ENCODE measurements at places on chromosomes 3 and 15.

GRCh38 chr3:171460725-171461524 is 720 bp upstream of the TNIK start:
- no peak for DNase-seq

DNA sequence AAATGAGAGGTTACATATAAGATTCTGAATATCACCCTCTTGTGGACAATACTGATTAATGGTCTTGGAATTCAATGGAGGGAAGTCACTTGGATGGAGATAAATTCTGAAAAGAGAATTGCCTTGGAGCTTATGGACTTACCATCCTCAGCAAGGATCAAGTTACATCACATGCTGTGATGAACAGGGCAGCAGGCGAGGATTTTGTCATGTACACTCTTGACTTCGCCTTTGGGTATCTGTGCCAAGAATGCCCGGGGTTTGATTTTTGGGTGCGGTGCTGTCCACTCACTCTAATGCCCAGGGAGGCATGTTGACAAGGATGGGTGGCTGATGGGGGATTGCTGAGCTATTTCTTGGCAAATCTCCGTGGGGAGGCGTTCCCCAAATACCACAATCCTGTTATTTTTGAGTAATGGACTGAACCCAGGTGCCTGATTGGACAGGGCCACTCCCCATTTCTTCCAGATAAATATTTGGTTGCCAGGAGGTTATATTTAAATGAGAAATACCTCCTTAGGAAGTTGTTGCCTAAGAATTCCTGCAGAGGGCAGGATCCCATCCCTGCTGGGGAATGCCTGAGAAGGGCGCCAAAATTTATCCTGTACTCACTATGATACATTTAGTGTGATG is 96.3 kb downstream of the TPRG1 start:
- no peak for DNase-seq

DNA sequence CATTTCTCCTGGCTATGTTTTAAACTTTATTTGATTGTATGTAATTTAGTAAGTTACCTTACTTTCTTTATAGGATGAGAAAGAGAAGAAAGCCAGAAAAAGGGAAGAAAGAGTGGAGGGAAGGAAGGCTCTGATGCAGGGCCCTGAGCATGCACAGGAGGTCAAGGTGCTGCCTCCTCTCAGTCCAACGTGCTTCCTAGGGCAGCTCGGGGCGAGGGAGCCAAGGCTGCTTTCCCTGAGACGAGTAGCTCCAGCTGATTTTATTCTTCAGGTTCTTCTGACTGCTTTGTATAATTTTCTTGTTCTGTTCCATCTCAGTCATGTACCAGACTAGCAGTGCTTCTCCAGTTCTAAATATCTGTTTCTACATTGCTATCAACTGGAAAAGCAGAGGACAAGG is 3.4 kb downstream of the CORO2B start:
- no peak for DNase-seq

- no peak for DNase-seq
Observed at GRCh38 chr15:69535101-69535638, 82.6 kb downstream of the RPLP1 start.

GRCh38 chr15:65530318-65531111 is at the start of gene HACD3:
Gene HACD3 (plus strand): TSS chr15:65530463. CDS start chr15:65530632, 169 bp downstream.
- DNase-seq, result peak; percentile 37

- no peak for DNase-seq
Observed at GRCh38 chr15:76158815-76159214, 99.0 kb downstream of the TMEM266 start.

DNA sequence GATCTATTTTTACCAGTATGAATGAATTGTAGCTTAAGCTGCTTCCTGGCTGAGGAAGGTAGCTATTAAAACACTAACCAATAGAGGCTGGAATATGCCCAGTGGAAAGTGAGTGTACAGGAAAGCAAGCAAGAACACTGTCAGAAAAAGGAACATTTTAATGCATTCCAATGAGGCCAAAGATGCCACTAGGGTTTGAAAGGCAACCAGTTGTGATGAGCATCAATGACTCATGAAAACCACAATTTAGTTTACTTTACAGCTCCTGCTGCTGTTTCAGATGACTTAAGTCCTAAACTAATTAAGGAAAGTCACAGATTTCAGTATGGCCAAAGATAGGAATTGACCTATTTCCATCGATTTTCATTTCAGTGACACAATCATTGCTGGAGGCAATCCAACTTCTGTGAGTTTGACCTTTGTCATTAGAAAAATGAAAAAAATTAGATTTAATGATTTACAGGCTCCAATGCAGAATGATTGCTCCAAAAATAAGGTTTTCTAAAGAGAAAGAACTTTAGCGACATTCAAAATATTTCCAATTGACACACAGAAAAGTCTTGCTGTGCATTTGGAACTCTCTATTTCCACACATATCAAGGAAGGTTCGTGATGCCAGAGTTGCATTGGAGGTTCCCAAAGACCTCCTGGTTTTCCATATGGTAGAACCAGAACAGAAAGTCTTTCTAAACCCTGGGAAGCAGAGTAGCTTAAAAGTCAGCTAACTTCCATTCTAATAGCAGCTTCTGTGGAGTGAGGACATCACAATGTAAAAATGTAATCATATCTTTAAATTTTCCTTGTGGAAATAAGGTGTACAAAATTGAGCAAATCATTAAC is 103.0 kb downstream of the SUCNR1 start:
- peak; percentile 2 for DNase-seq

DNA sequence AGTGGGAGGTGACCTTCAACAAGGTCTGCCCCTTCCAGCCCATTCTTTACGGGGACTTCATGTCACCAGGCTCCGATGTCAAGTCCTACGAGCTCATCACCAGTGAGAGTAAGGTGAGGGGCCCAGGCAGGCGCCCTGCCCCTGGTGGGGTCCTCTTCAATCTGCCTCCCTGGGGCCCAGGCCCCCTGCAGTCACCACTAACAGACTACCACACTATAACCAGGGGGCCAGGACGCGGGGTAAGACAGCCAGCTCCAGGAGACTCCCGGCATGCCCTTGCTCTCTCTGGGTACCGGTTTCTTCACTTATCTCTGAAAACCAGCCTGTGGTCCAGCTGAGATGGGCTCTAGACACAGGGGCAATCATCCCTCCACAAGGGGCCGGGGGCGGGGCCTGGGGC is 63.9 kb downstream of the DNAH1 start:
- no peak for DNase-seq

DNA sequence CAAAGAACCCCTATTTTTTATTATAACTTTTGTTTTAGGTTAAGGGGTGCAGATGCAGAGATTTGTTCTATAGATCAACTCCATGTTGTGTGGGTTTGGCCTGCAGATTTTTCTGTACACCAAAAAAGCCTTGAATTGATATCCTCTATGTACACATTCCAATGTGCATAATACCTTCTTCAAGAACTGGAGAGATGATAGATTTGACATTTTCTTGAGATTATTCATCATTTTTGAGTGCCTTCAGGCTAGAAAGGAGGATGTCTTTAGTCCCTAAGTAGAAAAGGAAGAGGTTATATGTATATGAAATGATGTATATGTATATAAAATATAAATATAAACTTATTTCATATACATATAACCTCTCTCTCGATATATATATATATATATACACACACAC is 1190.0 kb upstream of the ALCAM start:
- no peak for DNase-seq

DNA sequence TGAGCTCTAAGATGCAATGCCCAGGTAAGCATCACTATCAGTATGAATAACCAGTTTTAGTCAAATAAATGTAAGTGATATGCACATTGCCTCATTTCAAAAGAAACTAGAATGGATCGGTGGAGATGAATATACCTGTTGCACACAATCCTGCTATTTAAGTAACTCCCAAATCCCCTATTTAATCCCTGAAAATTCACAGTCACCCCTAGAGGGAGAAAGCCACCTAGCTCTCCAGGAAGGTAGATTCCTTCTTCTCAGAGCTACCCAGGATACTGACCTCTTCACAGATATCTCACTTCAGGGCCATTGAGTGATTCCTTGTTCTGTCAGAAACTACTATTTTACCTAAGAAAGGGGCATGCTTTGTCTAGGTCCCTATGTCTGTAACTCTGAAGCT is 11.7 kb downstream of the LSAMP start:
- no peak for DNase-seq

DNA sequence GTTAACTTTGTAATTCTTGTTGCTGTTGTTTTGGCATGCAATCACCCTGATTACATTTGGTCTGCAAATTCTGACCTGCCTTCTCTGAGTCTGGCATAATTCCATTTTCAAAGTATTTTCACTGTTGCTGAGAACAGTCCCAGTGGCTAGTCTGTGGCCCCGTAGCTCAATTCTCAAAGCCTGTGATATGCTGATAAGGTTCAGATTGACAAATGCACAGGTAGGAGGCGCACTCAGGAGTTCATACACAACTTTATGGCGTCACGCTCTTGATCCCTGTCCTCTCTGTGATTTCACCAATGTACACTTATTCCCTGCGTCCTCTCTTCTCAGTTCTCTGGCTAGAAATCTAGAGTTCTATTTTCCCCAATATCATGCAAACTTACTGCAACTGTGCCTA is 376.6 kb upstream of the SLCO3A1 start:
- no peak for DNase-seq

DNA sequence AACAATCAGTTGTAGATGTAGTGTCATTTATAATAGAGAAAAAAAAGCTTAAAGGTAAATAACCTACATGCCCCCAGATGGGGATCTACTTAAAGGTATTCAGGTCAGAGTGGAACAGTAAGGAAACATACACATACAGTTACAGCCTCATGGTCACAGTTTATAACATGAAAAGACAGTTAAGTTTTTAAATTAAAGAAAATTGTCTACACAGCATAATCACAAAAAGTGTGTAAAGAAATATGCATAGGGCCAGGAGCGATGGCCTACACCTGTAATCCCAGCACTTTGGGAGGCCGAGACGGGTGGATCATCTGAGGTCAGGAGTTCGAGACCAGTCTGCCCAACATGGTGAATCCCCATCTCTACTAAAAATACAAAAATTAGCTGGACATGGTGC is 6.8 kb downstream of the RHOV start:
- no peak for DNase-seq

DNA sequence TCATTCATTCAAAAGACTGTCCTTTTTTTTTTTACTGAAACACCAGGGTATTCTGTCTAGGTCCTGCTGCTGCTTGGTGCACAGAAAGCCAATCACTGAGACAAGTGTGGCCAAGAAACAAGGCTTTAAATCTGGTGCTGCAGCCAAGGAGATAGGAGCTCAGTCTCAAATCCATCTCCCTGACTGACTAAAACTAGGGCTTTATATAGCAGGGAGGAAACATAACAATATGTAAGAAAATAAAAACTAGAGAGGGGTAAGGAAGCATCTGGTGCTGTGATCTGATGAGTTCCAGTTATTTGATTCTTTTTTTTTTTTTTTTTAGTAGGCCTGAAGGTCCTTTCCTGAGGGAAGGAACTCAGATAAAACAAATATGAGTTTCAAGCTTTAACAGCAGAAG is 139.8 kb downstream of the ATG7 start:
- DNase-seq, result no peak

DNA sequence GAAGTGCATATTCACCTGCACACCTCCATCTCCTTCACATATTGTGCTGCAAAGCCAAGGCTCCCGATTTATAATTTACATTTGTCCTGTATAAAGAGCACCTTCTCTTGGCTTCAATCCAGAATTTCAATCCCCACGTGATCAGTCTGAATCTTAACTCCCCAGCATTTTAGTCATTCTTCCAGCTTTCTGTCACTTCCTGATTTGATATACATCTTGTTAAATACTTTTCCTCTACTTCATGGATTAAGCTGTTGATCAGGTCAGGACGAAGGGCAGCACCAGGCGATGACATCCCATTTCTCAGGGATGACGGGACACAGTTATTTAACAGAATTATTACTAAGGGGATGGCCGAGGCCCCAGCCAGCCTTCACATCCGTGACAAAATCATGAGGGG is 212.5 kb downstream of the EPHB1 start:
- DNase-seq, result no peak

DNA sequence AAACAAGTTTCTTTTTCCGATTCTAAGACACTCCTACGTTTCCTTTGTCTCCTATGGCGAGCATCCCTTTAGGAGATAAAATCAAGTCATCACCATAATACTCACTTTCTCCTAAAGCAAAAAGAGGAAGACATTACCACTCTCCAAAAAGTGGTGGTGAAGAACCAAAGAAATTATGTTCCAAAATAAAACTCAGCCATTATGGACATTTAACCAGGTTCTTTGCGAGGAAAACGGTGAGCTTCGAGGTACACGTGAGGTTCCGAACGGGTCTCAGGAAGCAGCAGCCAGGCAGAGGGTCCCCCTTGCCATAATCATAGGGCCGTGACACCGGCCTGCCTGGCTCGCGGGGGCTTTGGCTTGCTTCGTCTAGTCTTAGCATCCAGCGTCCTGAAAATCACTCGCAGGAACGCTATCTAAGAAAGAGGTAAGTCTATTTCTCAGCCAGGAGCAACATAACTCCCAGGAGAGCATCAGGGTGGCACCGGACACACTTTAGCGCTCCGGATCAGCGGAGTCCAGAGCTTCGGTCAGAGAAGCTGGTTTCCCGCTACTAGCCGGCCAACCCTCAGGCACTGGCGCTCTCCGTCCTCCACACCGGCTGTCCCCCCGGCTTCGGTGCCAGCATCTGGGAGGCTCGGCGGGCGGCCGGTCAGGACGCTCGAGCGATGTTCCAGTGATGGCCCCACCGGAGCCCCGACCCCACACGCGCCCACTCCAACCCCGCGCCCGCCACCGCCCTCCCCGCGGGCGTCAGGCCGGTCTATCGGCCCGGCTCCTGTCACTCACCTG is 581 bp downstream of the IP6K1 start:
- DNase-seq, result no peak

- DNase-seq, result no peak
Observed at GRCh38 chr3:30221619-30222018, 384.8 kb upstream of the TGFBR2 start.

GRCh38 chr3:124053871-124054270 is 61.9 kb upstream of the ROPN1 start:
- DNase-seq, result no peak

DNA sequence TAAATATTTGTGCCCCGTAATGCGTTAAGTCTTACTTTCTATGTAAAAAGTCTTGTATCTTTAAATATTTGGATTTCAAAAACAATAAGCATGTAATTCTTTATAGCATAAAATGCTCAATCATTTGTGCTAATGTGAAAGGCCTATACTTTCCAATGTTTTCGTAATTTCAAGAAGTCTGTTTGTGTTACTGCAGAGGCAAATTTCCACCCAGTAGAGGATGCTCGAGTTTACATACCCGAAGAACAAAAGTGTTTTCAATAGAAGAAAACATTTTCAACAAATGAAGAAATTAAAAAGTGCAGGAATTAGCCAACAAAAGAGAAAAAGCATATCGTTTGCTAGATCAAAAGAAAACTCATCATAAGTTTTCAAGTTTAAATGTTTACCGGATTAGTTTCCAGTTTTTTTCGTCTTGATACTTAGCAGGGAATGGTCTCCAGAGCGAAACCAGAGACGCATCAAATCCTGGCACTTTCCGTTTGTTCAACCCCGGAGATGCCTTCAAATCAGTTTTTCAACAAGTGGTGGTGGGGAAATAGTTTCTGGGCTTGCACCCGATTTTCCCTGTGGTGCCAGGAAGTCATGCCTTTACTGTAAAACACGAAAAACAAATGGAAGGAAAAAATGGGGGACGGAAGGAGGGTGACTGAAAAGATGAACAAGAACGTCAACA is 1.0 kb downstream of the CGGBP1 start:
- no peak for DNase-seq

GRCh38 chr15:80266113-80266512 is 14.1 kb upstream of the CTXND1 start:
- DNase-seq, result no peak
